Stimulated activated CD4-positive, alpha-beta T cell treated with anti-CD3 and anti-CD28 coated beads, Interleukin-2, amount 100 ng/mL, for 48 hours (primary cell): ENCODE measurements at places on chromosomes 7 and 10.

DNA sequence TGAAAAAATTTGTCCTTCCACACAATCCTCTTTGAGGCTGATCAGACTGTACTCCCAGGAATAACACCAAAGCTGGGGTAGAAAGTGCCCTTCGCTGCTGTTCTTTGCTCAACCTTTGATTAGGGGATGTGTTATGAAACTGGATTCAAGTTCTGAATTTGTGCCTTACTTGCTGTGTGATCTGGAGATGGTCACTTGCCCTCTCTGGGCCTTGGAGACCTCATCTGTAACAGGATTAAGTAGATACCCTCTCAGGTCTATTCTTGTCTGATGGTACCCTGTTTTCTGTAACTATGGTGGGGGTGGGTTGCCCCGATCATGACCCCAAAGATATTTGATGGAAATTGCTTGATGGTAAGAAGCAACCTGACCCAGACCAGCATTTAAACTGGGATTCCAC is 368.5 kb downstream of the PLXNA4 start:
- no peak for DNase-seq

DNA sequence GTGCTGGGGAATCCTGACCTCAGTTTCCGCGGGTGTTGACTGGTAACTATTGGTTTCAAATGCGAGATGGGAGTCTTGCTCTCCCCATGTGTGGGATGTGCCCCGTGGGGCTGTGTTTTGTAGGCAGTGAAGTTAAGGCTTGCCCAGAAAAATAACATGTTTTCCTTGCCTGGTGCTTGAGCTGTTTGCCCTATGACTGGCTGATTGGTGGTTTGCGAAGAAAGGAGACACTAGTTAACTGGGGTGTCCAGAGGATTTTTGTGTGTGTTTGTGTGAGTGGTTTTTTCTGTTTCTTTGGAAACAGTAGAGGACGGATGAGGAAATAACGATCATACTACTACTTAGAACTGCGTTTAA is 61.9 kb downstream of the CREB5 start:
- no peak for DNase-seq

DNA sequence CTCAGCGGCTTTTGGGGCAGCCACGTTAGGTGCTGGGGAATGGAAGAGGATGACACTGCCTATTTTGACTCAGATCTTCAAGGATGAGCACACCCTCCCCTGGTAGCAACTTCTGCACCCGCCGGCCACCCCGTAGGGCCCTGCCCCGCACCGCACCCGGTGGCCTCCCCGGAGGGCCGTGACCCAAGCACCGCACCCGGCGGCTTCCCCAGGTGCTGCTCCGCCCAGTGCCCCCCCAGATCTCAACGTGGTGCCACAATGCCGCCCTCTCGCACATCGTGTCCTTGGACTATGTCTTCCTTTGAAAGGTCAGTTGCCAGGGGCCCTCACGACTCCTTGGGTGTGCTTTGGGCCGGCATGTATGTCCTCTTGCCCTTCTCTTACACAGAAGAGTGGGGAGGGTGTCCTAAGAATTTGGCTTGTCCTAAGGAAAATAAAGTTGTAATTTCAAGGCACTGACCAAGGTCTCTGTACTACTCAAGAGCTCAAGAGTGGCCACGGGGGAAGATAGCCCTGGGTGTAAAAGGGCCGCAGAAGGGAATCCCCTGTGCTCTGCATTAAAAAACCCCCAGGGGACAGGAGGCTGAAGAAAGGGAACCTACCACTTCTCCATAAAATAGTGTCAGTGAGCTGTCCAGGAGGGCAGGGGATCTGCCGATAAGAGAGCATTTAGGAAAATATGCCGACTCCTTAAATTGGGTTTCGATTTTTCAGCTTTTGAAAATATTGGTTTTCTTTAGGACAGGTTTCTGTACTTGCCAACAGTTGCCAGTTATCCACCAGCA is 1.6 kb upstream of the LANCL2 start:
- no peak for DNase-seq

DNA sequence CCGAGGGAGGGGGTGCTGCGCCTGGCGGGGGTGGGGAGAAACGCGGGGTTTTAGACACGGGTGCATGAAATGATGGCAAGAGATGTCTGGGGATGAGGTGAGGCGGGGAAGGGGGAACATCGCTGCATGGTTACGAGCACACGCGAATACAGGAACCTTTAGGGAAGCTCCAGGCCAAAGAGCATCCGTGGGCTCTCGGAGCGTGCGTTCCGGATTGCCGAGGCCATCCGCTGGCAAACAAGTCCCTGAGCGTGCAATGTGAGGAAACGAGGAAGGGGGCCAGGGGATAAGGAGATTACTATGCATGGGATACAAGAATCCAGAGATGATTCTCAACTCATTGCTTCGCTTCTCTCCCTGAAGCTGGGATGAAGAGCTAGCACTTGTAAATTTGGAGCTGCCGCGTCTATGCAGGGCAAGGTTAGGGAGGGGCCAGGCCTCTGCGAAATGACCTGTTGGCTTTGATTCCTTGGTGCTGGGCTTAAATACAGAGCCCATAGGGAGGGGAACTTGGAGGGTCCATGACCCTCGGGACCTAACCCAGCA is 520 bp upstream of the WNT2 start:
- DNase-seq: no peak

- no peak for DNase-seq
These were observed 86.7 kb downstream of the ZNF33B start for GRCh38 chr10:42551582-42552187.

- no peak for DNase-seq
These were observed 57.9 kb upstream of the INSYN2A start for GRCh38 chr10:127254276-127254675.

DNA sequence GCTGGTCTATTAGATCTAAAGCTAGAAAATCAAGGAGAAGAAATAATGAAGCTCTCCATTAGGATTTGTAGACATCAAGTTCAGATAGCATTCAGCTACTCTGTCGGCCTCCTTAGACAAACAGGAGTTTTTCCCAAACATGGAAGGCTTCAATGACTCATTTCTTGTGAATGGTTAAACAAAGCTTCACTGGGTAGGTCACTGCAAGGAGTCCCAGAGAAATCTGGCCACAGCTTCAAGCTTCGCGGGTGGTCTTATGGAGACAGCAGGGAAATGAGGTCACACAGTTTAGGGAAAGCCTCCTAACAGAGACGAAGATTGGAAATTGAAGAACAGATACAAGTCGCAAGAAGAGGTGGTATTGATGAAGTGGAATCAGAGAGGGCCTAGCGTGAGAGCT is 22.6 kb upstream of the LRRC72 start:
- DNase-seq: no peak

GRCh38 chr7:7996568-7996967 is 28.0 kb downstream of the GLCCI1 start:
- no peak for DNase-seq

DNA sequence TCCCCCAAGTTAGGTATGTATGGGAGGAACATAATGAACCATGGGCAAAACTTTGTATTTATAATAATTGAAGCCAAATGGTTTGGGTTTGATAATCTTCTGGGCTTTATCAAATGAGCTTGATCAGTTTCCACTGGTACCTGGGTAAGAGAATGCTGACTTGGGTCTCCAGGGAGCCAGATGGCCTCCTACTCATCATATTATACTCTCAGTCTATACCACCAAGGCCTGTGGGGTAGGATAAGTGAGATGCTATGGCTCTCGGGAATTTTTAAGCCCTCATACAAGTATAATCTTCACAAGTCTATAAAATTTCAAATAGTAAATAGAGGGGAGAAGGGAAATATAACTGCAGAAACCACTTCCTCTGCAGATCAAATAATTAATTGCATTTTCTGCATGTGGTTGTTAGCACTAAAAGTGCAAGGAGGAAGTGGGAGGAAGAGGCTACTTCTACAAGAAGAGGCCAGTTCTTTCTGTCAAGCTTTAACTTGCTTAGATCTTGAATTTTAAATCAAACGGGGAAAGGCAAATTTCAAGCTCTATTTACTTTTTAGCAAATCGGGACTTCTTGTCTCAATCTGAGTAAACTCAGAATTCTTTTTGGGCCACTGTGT is 349.0 kb downstream of the SORCS1 start:
- DNase-seq: no peak

DNA sequence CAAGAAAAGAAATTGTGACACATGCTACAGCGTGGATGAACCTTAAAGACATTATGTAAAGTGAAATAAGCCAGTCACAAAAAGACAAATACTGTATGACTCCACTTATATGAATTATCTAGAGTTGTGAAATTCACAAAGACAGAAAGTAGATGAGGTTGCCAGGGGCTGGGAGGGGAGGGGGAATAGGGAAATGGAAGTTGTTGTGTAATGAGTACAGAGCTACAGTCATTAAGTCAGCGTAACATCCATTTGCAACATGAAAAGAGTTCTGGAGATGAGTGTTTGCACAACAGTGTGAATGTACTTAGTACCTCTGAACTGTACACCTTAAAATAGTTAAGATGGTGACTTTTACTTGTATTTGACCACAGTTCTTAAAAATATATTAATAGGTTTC is 112.1 kb upstream of the CDK1 start:
- no peak for DNase-seq

- no peak for DNase-seq
These were observed 47.6 kb downstream of the CYP26A1 start for GRCh38 chr10:93121311-93121710.

- DNase-seq: no peak
These were observed 352.0 kb downstream of the PCLO start for GRCh38 chr7:82810558-82811259.

DNA sequence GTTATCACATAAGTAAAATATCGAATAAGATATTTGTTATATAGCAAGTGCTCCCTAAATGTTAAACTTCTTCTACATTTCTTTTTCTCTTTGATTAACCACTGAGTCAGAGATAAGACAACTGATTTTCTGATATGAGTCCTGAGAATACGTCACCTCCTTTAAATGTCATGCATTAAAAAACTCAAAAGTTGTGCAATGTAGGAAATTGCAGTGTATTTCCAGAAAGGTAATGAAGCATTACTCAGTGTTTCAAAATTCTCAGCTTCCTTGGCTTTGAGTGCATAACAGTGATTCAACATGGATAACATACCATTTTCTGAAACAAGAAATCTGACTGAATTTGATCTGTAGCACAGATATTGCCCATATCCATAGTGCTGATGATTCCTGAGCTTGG is 155.8 kb downstream of the BMPER start:
- no peak for DNase-seq

DNA sequence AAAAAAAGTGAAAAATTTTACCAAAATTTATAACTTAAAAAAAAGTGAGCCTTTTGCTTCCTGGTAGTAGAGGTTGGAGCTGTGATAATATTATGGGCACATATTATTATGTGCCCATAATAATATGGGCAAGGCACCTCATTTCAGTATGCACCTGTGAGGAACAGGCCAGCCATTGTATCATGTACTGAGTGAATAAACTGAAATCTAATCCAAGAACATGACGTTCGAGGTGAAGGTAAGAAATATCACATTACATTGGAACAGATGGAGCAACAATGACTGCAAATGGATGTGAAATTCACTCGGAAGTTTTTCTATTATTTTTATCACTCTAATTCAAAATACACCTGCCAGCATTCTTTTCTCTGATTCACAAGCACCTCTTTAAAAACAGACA is 216.0 kb downstream of the KLF6 start:
- DNase-seq: no peak

- DNase-seq: no peak
These were observed 133.0 kb upstream of the TNS3 start for GRCh38 chr7:47714669-47715607.

- no peak for DNase-seq
These were observed 89.3 kb upstream of the RNF148 start for GRCh38 chr7:122791959-122792545.

GRCh38 chr7:39248692-39249090 is 271.0 kb downstream of the POU6F2 start:
- DNase-seq: no peak

DNA sequence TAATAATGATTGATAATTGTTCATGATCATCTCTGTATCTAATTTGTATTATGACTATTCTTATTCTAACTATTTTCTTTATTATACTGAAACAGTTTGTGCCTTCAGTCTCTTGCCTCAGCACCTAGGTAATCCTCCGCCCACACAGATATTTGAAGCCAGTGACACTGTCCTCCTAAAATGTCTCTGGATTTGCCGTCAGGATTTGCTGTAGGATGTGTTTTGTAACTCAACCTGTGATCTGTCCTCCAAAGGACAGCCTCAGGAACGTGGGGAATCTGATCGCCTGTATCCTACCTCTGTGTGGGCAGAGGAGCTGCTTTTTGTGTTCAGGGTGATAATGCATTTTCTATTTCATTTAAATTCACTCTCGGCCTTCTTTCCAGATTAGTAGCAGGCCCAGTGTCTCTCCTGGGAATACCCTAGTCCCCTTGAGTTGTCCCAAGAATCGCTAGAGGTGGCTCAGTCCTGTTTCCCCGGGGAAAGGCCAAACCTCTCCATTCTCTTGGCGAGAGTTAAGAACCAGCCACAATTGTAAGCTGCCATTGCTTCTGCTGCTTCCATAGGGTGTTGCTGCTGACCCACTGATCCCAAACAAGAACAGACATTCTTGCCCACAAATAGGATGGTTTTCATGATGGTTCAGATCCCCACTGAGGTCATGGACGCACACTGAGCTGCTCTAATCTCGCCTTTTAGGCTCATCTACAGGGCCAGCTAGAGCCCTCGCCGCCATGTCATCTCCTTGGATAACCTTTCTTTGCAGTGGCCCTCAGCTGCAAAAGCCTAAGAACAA is 136.2 kb upstream of the KCNMA1 start:
- DNase-seq: no peak

DNA sequence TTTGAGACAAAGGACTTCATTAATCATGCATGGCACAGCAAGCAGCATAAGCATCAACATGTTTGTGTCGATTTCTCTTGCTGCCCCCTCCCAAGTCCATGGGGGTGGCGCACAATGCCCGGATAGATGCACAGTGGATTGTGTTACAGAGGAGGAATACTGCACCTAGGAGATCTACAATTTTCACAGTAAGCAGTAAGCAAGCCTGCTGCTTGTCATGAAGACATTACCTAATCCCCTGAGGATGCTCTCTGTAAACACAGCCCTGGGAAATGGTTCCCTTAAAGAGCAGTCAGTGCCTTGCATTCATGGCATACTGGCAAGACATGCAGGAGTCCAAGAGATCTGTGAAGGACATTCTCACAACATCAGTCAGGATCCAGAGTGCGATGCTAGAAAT is 137.7 kb downstream of the ETV1 start:
- DNase-seq: no peak

- DNase-seq: no peak
These were observed 36.7 kb downstream of the FAM107B start for GRCh38 chr10:14737808-14738545.

DNA sequence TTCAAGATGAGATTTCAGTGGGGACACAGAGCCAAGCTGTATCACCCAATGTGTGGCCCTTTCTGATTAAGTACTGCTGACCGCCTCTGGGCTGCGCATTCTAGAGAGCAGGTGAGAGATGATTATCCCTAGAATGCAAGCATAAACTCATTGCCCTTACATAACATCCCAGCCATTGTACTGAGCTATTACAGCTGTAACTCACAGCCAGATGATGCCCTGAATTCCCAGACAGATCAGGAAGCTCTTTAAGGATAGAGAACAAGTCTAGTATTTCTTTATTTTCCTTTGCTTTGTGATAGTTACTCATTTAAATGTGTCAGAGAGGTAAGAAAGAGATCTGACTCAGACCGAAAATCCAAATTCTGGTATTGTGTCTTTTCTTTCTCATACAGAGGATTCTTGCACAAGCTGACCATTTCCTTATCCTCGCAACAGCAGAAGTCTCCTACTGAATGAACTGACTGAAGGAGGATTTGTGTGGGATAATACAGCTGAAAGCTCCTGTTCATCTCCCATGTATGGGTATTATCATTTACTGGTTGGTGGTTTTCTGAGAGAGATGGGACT is 58.4 kb downstream of the ZNF22 start:
- DNase-seq: no peak

GRCh38 chr7:41148521-41148951 is 554.4 kb downstream of the INHBA start:
- no peak for DNase-seq

- no peak for DNase-seq
These were observed 34.5 kb downstream of the SNX10 start for GRCh38 chr7:26326211-26326610.
